ENCODE measurements at places on chromosomes 2 and 18.

DNA sequence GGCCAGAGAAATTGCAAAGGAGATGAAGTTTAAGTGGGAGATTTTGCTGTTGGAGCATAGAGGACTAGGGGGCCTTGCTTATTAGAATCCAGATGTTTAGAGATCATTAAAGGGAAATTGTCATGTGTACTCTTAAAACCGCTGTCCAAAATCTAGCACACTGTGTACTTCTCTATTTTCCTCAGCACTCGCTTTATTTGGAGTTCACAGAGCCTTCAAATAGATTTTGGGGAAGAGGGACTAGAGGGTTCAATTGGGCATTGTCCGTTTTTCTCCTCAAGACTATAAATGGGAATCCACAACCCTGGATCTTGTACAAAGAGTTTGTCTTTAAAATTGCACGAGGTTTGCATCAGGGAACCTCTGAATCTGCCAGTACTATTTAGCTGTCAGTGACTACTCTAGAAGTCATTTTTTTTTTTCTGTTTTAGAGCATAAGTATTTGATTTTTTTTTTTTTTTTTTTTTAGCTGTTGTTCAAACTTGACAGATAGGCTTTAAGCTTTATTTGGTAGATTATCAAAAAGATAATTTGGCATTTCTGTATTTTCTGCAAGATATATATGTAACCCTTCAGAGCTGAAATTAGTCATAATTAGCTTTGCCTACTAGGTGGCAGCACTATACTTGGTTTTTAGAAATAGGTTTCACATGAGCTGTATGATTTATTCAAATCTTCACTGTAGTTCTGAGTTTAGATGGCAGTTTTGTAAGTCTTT lies 14.2 kb downstream of the PMS1 start:
- peak; percentile 27 for DNase-seq

- DNase-seq: no peak
These were observed 316.2 kb downstream of the ETAA1 start for GRCh38 chr2:67713376-67713775.

- no peak for DNase-seq
These were observed 178.3 kb upstream of the CRIM1 start for GRCh38 chr2:36177282-36177681.

DNA sequence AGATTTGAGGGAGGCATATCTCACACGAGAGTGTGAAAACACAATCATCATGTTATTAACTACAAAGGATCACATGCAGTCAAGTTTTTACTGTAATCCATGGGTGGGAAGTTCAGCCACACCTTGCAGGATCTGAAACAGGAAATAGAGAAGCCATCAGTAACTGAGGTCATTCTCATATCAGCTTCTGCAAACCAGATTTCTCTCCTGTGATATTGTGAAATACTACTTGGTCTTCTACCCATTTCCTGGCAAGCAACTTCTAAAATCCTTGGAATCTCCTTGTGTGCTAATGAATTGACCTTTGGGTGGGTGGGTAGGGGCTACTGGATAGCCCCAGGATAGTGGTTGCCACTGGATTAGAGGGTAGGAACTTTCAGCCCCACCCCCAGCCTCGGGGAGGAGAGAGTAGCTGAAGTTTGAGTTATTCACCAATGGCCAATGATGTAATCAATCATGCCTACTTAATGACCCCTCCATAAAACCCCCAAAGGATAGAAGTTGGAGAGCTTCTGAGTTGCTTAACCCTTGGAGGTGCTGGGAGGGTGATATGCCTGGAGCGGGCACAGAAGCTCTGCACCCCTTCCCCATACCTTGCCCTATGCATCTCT lies 25.6 kb upstream of the TGIF1 start:
- no peak for DNase-seq

DNA sequence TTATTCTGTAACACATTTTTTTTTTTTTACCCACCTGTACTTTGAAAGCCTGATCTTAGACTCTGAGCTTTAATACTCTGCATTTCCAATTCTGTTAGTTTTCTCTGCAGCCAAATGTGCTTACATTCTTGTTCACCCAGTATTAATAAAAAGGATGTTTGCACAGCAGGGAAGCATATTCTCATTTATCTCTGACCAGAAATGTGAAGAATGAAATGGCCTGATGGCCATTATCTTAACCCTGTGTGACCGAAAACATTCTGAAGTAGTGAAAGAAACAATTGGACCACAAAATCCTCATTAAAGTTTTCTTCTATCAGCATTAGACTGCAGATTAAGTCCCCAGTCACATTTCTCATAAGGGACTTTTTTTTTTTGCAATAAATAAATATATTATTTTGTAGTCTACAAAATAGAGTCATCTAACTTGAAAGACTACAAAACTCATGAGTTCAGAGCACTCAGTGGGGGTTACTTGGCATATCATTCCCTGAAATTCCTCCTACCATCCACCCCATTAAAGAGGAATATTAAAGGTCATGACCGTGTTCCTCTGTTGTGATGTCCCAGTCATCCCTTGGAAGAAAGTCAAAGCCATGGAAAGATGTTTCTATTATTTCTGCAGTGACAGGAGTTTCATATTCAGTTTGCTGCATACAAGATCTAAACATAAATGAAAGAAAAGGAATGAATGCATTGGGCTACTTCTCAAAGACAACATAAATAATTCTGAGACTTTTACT lies 364.4 kb downstream of the RND3 start:
- DNase-seq: no peak

- no peak for DNase-seq
These were observed 283.9 kb upstream of the ACVR2A start for GRCh38 chr2:147560810-147561535.

- peak; percentile 85 for DNase-seq
These were observed 1.5 kb upstream of the CERKL start for GRCh38 chr2:181658444-181658843.

DNA sequence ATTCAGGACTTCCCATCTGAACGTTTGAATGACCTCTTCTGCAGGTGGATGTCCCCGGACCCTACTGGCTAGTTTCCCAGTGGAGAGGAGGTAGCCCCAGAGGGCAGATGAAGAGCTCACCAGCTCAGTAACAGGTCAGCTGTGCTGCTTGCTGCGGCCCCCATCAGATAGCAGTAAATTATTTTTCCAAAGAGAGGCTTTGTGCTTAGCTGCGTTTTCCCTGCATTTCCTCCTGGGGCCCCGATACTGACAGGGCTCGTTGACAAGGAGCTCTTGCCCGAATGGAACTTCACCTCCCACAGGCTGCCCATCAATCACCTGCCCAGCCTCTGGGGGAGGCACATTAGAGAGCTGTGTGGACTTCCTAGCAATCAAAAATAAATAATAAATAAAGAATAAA lies 185.8 kb downstream of the DOK6 start:
- DNase-seq: no peak

Measured in NCI-H2171 treated with DMSO at 0.1 percent for 48 hours (cell line).